ENCODE measurements at places on chromosomes 7 and 10.

DNA sequence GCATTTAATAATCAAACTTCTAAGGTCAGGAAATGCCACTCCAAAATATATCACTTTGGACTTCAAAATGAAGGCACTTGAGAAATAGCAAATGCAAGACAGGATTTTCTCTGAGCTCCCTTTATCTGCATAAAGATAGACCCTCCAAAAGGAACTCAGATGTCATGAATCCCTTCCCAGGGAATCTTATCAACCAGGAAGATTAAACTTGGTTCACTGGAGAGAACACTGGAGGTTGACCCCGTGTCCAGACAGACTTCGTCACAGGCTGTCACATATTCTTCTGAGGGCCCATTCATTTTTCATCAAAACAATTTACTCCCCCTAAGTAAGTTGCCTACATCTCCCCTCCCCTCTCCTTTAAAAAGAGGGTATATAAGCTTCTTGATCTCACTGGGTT is 21.2 kb downstream of the IFIT3 start:
- no peak for DNase-seq

DNA sequence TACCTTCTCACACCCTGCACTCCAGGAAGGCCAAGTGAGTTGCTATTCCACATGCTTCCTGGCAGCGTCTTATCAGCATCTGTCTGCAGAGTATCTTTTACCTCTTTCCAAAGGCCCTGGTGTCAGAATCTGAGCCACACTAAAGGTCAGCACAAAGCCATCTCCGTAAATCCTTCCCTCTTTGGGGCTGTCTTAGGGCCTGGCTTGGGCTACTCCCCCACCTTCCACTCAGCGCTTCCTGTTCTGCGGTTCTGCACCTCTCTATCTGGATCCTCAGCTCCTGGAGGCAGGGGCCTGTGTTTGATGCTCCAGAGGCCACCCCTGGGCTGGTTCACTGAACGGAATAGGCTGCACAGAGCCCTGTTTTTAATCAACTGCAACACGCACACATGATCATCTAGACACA is 334.8 kb upstream of the GALNT17 start:
- no peak for DNase-seq

GRCh38 chr10:70843333-70843732 is 27.6 kb downstream of the SGPL1 start:
- DNase-seq, result no peak

GRCh38 chr7:41478187-41478586 is 224.7 kb downstream of the INHBA start:
- no peak for DNase-seq

DNA sequence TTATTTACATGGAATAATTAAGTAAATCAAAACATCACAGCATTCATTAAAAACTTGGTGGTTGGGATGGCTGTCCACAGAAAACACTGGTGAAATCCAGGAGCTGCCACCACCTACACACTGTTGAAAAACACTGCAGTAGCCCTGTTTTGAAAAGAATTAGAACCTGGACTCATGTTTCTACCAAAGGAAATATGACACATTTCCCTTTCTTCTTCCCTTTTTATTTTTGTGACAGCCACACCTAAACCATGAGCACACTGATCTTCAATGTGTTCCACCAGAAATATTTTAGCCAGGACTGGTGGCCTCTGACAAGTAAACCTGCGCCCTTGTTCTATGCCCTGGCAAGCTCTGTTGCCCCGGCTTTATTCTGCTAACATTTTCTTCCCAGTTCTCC is 3.3 kb downstream of the TMEM140 start:
- DNase-seq, result no peak

DNA sequence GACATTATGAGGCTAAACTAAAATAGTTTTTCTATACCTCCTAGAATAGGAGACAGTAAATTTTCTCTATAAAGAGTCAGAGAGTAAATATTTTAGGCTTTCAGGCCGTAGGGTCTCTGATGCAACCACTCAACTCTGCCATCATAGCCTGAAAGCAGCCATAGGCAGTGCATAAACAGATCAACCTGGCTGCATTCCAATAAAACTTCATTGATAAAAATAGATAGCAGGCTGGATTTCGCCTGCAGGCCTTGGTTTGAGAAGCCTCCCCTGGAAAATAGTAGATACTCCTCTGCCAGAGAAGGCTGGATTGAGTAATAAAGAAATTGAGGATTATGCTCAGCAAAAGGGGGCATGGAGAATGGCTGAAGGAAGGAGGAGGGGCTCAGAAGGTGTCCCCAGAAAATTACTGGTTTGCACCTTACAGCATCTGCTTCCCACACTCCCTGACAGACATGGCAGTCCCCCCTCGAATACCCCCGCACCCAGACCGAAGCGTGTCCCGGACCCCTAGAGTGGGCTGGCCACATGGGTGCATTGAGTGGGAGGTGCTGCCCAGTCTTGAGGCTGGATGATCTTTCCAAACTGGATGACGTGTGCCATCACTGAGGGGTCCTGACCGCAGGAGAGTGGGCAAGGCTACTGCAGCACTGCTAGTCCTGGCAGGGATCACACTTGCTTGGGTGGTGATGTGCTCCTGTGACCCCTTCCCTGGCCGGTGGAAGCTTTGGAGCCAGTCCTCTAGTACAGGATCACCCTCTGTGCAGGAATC is 126.6 kb downstream of the PTPN20 start:
- DNase-seq, result no peak

GRCh38 chr7:150371131-150371995 is 2.7 kb downstream of the REPIN1 start:
- no peak for DNase-seq

- DNase-seq, result no peak
Measured at GRCh38 chr7:78179211-78179610, 380.6 kb downstream of the PHTF2 start.

GRCh38 chr7:70764701-70765208 is 367.2 kb upstream of the GALNT17 start:
- DNase-seq, result no peak

DNA sequence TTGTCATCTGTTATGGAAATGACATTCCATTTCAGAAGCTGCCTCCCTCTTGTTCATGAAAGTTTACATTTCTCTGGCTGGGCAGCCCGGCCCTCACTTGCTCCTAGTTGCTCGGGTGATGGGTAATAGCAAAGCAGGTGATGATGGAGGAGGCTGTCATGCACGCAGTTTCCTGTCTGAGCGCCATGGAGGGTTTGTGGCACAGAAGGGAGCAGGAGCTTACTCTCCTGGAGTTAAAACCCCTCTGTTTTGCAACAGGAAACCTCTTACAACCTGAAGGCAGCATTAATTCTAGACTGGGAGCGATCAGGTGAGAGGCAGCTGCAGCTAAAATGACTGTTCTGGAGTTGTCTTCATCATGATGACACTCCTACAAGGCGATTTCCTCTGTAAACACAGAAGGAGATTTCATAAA is 34.1 kb upstream of the MKI67 start:
- DNase-seq, result no peak

DNA sequence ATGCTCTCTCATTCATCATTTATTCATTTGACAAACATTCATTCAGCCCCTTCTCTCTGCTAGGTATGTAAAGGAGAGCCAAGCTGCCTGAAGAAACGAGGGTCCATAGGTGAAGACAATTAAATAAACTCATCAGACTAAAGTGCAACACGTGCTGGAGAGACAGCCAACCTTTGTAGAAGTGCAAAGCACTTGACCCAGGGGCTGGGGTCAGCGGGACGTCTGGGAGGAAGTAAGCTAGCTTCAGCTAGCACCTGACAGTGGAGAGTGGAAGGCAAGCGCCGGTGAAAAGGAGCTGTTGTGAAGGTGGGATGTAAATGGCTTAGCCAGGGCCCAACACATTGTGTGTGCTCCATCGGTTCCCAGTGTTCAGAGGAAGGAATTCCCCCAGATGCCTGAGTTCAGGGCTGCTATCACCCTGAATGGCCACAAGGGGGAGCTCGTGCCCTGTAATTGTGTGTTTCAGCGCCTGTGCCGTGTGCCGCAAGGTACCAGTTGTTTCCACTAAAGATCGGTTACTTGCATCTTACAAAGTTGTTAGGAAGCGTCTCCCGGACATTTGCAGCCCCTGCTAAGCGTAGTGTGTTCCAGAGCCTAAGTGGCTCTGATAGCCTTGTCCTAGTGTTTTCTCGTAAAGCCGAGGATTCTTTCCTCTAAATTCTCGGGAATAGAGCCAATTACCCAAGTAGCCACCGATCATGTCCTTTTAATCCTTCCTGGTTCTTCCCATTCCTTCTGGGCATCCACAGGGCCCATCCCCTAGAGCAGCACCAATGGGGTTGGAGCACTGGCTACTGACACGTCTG is 30.6 kb downstream of the TLX1 start:
- peak; percentile 68 for DNase-seq

- no peak for DNase-seq
Measured at GRCh38 chr10:8498881-8499280, 444.4 kb downstream of the GATA3 start.

DNA sequence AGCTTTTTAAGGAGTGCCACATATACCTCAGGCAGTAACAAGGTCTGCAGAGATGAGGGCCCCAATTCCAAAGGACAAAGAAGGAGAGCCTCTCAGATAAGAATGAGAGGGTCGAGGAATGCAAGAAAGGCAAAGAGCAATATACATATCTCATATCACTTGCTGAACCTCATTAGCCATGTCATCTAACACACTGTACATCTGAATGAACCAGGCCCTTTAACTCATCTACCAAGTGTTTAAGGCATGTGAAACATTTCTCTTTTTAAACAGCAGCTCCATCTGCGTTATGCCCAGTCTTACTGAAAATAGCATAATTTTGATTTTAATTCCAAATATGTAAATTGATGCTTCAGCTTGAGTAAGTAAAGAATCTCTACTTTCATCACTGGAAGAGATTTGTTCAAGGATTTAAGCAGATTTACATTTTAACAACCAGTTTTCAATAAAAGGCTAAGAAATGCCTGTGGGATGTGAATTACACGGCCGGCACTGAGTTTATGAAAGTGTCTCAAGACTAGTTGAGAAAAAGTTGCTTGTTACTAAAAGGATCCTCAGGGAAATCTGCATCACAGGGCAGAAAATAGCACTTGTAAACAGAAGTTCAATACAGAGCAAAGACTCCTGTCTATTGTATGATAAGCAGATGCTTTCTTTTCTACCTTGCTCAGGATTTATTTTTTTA is 123.8 kb upstream of the SLC26A5 start:
- DNase-seq, result no peak

DNA sequence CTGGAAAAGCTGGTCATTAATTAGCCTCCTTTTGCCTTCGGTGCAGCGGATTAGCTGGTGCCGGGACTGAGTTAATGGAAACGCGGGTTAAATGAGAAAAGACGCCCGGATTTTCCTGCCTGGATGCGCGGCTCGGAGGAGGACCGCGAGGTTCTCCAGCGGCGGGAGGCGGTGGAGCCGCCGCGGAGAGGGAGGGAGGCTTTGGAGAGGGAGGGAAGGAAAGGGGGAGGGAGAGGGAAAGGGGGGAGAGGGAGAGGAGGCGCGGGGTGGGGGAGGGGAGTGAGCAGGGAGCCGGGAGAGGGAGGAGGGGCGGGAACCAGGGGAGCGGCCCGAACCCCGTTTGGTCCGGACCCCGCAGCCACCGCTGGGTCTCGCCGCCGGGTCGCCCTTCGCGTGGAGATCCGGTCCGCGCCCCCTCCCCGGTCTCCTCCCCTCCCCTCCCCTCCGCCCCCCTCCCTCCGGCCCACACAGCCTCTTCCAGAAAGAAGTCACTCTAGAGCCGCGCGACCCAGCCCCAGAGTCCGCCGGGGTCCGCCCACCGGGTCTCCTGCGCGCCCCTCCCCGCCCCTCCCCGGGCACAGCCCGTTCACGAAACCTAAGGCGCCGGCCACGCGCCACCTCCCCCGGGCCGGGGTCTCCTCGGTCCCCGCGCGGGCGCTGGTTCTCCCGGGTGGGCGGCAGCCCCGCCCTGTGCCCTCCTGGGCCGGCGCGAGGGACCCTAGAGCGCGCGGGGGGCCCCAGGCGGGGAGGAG is 347.5 kb downstream of the DNAJB6 start:
- no peak for DNase-seq

GRCh38 chr7:80711531-80711930 is 73.1 kb downstream of the CD36 start:
- no peak for DNase-seq

DNA sequence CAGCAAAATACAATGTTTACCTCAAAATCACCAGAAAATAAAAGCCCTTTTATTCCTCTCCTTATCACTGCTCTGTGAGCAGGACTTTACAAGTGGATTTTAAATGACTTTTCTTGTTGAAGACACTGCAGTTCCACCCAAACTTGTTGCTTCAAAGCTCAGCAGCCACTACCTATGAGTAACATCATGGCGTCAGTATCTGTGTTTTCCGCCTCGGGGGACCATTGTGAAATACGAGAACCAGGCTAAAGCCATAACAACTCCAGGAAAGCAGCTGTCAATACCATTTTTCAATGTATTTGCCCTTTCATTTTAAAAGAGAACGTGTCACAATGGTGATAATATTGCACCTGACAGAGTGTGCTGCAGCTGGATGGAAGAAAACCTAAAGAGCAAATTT is 284.0 kb upstream of the RNF32 start:
- DNase-seq, result no peak

DNA sequence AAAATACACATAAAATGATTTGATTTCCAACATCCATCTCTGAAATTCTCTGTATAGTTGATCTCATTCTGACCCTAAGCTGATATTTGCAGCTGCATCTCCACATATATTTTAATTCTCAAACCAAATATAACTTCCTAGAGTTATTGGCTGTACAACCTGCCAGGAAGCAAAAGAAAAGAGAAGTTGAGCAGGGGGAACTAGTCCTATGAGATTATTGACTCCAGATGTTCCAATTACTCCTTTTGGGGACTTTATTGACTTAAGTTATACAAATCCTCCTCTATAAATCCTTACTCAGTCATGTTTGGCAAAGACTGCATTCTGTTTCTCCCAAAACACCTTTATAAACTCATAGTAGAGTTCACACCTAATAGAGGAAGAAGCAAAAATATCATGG is 599.4 kb upstream of the ANKRD30A start:
- DNase-seq, result no peak

DNA sequence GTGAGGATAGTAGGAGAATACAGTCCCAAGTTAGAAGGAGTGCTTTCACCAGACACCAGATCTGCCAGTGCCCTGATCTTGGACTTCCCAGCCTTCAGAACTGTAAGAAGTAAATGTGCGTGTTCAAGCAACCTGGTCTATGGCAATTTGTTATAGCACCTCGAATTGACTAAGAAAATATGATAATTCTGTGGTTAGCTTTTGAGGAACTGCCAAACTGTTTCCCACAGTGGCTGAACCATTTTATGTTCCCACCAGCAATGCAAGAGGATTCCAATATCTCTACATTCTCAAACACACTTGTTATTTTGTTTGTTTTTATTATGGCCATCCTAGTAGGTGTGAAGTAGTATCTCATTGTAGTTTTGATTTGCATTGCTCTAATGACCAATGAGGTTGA is 47.0 kb downstream of the RBM20 start:
- DNase-seq, result no peak

DNA sequence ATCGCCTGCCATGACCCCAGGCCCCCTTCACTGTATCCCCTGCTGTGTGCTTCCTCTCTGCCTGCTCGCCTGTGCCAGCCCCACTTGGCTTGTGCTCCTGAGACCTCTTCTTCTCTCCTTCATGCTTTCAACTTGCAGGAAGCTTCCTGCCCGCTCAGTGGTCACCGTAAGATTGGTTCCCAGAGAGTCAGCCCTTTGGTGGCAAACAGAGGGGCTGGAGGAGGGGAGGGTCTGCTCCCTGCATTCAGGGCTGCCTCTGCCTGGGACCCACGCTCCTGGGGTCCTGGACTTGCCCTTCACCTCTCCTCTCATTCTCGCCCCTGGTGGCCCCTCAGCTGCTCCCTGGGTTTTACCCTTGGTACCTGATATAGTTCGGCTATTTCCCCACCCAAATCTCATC is 45.8 kb upstream of the ZNF32 start:
- no peak for DNase-seq

- no peak for DNase-seq
Measured at GRCh38 chr10:46091080-46091827, 45.2 kb upstream of the MSMB start.
